Forelimb muscle (tissue), 1 donor: ENCODE measurements at places on chromosomes 16 and 17. TPM values are rescaled to one million over a fixed set of nuclear protein-coding genes. Genes with fewer than 3 reads are reported as not detected.

The CASKIN1 gene
- polyA plus RNA-seq, result 2.3 TPM

- no peak for DNase-seq
These were observed 18.8 kb downstream of the PDZD9 start for GRCh38 chr16:21982108-21982507.

The SOX8 gene
- polyA plus RNA-seq, result 36.9 TPM

The POLR2C gene
- polyA plus RNA-seq, result 44.2 TPM

- DNase-seq, result peak; percentile 68
These were observed at the start of gene TPPP3 for GRCh38 chr16:67393111-67393787. Gene TPPP3, minus strand, starts transcription at chr16:67393498. Its CDS starts 2,387 bp downstream, at chr16:67391111.

DNA sequence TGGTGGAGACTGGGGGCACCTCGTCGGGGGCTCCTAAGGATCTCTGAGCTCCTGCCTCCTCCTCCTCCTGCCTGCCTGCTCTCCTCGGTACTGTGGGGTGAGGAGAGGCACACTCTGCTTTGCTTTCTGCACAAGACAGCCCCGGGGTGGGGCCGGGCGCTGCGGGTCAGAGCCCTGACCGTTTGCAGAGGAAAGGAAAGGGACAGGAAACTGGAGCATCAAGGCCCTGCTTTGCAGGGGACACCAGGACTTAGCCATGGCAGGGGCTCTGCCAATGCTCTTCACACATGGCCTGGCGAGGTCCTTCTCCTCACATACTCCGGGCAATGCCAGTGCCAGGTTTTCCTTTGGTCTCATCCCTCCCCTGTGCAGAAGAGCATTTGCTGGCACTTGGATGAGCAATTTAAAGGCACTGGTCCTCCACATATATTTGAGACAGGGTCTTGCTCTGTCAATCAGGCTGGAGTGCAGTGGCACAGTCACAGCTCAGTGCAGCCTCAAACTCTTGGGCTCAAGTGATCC lies 23.8 kb upstream of the DOC2B start:
- no peak for DNase-seq

DNA sequence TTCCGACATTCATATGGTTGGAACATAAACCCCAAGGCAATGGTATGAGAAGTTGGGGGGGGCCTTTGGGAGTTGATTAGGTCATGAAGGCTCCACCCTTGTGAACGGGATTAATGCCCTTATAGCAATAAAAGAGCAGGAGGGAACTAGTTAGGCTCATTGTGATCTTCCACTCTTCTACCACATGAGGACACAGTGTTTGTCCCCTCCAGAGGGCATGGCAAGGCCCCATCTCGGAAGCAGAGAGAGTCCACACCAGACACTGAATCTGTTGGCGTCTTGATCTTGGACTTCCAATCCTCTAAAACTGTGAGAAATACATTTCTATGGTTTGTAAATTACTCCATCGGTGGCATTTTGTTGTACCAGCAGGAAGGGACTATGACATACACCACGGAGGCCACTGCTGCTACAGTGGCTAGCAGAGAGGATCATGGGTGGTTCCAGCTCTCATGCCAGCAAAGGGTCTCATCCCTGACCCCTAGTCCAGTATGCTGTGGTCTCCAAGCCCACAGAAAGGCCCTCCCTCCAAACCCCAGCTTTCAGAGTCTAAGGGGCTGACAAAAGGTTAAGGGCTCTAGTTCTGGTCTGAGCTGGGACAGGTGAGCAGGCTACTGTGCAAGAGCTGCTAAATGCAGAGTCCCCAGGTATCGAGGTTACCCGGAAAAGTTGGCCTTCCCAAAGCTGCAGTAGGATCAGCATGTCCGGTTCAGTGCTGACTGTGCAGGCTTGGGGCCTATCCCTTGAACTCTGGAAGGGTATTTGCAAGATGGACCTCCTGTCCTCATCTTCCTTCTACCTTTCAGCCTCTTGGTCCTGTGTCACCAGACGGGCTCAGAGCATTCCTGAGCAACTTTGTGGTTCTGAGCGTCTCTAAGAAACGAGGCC lies 12.2 kb downstream of the CCR7 start:
- DNase-seq, result no peak

The MSLN gene
- 0.34 TPM for polyA plus RNA-seq

The TBC1D3K gene
- not detected for polyA plus RNA-seq

DNA sequence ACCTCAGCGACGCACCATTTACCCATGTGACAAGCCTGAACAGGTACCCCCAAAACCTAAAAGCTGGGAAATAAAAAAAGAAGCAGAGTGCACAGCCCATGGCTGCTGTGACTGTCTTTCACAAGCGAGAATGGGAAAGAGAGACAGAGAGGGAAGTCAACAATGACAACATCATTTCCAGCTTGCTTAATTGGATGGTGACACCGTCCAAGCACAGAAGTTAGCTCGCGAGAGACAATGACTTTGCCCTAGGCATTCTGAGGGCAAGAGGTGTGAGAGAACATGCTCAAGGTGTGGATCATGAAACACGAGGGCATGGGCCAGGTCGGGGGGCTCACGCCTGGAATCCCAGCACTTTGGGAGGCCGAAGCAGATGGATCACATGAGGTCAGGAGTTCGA lies 19.3 kb upstream of the NSMCE1 start:
- DNase-seq, result no peak

DNA sequence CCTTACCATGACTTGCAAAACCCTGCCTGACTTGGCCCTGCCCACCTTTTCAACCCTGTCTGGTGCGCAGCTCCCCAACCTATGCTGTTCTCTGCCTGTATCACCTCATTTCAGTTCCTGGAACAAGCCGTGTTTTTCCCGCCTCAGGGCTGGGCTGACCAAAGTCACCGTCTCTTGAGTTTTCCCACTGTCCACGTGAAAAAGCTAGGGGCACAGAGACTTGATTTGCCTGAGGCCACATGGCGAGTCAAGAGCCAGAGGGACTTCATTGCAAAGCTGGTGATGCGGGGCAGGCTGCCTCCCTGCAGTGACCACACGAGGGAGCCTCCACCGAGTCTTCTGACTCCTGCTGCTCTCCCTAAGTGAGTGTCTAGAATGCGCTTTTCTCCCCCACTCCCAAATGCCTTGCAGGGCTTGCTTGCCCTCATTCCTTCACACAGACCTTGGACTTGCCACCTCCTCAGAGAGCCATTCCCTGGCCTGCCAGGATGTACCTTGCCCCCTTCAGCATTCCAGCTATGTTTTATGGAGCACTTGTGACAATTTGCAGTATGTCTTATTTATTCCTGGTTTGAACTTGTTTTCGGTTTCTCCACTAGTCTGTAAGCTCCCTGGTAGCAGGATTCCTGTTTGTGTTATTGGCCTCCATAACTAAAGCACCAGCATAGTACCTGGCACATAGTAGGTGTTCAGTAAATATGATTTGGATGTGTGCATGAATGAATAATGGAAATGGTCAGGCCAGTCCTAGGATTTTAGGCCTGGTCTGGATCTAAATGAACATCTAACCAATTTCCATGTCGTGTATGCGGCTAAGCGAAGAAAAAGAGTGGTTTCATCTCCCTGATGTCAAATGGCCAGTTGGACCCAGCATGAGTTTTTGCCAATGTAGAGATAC lies 252.3 kb downstream of the SNX29 start:
- no peak for DNase-seq

GRCh38 chr16:19733551-19733950 lies 15.5 kb downstream of the IQCK start:
- no peak for DNase-seq

GRCh38 chr17:72726936-72727335 lies 365.6 kb downstream of the SLC39A11 start:
- DNase-seq, result no peak

The KRT32 gene
- not detected for polyA plus RNA-seq

- DNase-seq, result no peak
These were observed 21.6 kb downstream of the POLR3E start for GRCh38 chr16:22318690-22319358.

The TNS4 gene
- not detected for polyA plus RNA-seq

The OTOA gene
- polyA plus RNA-seq, result 0.06 TPM

The MYH8 gene
- polyA plus RNA-seq, result 2,354 TPM

DNA sequence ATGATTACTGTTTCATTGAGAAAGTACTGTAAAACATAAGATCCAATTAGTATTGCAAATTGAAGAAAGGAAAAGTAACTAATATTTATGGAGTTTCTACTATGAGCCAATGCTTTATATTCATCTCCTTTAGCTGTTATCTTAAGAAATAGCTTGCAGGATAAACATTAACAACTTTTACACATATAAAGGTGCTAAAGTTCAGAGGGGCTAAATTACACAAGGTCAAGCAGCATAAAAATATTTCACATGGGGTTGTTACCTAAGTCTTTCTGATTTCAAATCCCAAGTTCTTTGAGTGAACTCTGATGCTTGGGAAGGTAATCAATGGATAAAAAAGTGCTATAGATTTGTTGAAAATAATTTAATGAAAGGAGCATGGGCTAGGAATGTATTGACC lies 765.5 kb downstream of the CDH8 start:
- DNase-seq, result no peak

The SLFN14 gene
- polyA plus RNA-seq, result 0.24 TPM

The CCDC78 gene
- polyA plus RNA-seq, result 1.5 TPM

The FGF11 gene
- 1.4 TPM for polyA plus RNA-seq

GRCh38 chr16:450785-451512 lies 25.5 kb downstream of the RAB11FIP3 start:
- no peak for DNase-seq

The CSH1 gene
- 2.7 TPM for polyA plus RNA-seq

DNA sequence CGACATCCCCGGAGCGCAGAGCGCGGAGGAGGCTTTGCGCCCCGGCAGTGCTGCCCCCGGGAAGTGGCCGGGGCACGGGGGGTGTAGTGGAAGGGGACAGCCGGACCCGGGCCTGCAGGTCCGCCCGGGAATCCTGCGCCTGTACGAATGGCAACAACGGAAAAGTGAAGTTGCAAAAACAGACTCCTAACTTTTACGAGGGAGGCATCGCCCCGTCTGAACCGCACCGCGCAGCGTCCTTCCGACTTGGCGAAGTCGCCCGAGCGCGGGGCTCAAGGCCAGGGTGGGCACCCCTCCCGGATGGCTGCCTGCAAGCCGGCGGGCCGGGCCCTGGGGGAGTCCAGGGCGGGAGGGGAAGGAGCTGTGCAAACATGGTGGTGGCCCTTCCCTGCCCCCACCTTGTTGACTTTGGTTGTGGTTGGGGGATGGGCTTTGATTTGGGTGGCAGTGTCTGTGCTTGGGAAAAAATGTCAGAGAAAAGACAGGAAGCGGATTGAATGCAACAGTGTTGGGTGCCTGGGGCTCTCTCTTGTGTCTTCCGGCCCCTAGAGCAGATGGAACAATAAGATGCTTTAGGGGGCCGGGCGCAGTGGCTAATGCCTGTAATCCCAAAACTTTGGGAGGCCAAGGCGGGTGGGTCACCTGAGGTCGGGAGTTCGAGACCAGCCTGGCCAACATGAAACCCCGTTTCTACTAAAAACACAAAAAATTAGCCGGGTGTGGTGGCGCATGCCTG lies 675 bp downstream of the RNF213 start:
- DNase-seq, result no peak

The IRX6 gene
- 0.18 TPM for polyA plus RNA-seq

The SDR42E1 gene
- polyA plus RNA-seq, result 0.44 TPM

GRCh38 chr16:19507867-19508266 lies 14.0 kb downstream of the GDE1 start:
- no peak for DNase-seq

DNA sequence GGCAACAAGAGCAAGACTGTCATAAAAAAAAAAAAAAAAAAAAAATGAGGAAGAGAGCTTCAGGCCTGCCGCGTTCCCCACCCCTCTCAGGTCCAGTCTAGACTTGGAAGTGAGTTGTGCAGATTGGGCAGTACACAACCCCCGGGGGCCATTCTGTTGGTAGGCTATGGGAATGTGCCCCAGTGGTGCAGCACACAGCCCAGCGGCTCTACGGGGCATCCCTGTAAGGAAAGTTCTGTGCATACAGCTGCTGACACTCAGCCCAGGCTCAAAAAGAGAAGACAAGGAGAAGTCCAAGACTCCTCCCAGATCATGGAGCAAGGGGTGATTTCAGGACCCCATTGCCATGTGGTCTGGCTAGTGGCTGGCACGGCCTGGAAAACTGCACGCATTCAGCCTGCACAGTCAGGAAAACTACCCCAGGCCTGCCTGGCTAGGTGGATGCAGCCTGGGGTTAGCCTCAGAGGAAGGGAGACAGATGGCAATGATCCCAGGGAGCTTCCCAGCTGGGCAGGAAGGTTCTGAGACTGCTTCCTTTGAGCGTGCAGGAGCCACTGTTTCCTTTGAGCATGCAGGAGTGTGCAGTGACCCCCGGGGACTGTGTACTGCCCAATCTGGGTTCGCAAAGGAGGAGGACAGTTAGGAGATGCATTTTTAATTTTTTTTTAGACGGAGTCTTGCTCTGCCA lies 44.8 kb downstream of the PECAM1 start:
- no peak for DNase-seq
